HT-29 (cell line): ENCODE measurements at places on chromosomes 4 and X. TPM values are rescaled to one million over a fixed set of nuclear protein-coding genes. Genes with fewer than 3 reads are reported as not detected.
A peak's percentile ranks its signal among the peaks of the same experiment; 100 is the strongest.

NUDT11 gene
- total RNA-seq = not detected in 2 replicates

IL21 gene
- not detected in 2 replicates for total RNA-seq

TRO gene
- not detected in 2 replicates for total RNA-seq

CDX4 gene
- not detected in 2 replicates for total RNA-seq

EMCN gene
- not detected in 2 replicates for total RNA-seq

- DNase-seq = peak; percentile 66
Measured at GRCh38 chrX:46792810-46793188, 33.9 kb upstream of the SLC9A7 start.

DNA sequence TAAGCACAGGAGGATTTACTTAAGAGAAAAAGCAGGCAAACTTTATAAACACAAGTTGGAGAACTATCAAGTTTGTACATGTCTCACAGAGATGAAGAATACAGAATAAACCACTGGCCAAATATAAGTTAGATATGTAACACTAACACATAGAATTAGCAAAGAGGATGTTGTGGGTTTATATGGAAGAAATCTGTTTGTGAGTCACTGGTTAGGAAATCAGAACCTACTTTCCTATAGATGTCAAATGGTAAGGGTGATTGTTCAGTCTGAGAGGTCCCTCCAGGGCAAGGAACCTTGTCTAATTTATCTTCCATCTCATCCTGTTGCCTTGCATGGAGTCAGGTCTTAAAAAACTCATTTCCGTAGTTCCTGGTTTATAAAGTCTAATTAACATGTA, 14.8 kb upstream of the ART3 start:
- DNase-seq = peak; percentile 16

DNA sequence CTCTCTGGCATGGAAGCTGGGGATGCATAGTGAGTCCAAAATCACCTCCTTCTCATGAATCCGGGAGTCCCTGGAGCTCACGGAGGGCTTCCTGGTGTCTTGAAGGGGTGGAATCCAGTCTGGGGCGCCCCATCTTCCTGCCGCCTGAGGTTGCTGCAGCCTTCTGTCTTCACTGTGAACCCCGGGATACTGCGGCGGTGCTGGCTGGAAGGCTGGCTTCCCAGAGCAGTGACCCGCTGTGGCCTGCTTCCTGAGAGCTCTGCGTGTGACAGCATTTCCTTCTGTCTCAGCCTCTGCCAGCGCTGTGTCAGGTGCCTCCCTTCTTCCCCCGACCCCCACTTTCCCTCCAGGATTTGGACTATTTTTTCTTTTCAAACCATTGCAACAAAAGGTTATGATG, 98.8 kb upstream of the STOX2 start:
- no peak for DNase-seq

DNA sequence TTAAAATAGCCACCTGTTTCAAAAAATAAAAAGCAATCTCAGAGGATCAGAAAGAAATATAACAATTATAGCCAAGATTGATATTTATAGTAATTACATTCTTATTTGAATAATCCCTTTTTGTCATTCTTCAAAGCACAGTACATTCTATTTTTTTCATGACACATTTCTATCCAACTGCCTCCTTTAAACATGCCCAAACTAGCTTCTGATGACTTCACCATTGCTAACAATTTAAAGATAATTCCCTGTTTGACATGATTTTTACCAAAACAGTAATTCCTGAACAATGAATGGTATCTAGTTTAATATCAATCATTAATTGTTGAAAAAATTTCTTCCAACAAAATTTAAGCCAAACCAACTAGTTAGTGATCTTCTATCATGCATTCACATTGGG, 172.4 kb downstream of the SNCA start:
- no peak for DNase-seq
